ENCODE measurements at places on chromosomes 4 and X. TPM values are rescaled to one million over a fixed set of nuclear protein-coding genes. Genes with fewer than 3 reads are reported as not detected.

UBA1 gene
- 104 TPM for polyA plus RNA-seq

SASH3 gene
- 0.18 TPM for polyA plus RNA-seq

CCKAR gene
- polyA plus RNA-seq = not detected

GRCh38 chr4:78845472-78845871 lies 69.3 kb downstream of the BMP2K start:
- no peak for DNase-seq

DCAF8L2 gene
- not detected for polyA plus RNA-seq

- DNase-seq = no peak
Measured at GRCh38 chr4:140065393-140065792, 88.6 kb downstream of the MAML3 start.

DNA sequence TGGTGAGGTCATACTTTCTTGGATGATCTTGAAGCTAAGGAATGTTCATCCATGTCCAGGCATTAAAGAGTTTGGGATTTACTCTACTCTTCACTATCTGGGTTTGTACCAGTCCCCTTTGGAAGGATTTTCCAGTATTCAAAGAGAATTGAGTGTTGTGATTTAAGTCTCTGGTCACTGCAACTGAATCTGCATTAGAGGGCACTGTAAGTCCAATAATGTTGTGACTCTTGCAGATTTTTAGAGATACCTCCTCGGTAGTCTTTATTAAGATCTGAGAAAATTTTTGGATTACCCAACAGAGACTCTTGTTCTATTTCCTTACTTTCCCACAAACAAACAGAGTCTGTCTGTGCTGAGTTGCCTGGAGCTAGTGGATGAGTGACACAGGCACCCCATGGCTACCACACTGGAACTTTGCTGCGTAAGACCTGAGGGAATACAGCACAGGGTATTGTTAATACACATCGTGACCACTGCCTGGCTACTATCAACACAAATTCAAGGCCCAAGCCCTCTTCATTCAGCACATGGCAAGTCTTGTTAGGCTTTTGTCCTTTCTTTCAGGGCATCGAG lies 357.1 kb upstream of the KLHL4 start:
- DNase-seq = peak; percentile 27

DNA sequence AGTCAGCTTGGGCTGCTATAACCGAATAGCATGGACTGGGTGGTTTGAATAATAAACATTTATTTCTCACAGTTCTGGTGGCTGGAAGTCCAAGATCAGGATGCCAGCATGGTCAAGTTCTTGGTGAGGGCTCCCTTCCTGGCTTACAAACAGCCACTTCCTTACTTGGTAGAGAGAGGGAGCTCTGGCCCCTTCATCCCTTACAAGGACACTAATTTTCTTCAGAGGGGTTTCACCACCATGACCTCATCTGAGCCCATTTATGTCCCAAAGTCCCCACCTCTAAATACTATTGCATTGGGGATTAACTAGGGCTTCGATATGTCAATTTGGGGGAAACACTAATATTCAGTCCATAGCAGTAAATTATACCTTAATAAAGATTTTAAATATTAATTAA lies 61.8 kb downstream of the CLNK start:
- DNase-seq = peak; percentile 51

DNA sequence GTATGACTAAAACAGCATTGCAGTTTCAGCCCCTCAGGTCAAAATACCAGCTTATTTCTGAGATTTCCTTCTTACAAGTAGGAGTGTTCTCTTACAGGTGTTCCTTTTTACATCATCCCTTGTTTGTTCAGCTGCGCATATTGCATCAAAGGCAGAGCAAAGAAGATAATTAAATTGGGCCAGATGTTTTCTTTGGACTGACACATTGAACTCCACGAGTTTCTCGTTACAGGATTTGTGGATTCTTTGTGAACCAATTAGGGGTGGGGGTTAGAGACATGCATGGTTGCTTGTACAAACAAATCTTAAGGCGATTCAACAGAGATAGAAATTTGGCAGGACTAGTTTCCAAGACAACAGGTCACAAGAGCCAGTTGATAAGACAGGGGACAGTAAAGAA lies 95.7 kb downstream of the SPANXN4 start:
- DNase-seq = no peak

DNA sequence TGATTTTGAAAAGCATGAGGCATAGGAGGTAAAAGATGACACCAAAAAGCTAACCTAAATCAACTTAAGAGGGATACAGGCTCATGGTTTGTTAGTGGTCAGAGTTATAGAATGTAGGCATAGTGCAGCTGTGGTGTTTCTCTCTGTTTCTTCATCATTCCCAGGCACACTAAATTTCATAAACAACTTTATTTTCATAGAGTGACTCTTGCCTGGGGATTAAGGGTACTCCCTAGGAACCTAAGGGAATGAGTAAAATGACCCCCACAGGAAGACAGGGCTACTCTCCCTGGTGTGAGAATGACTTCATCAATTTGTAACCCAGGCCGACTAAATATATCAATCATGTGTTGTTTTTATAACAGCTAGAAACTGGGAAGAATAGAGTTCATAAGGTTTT lies 11.1 kb downstream of the FABP2 start:
- no peak for DNase-seq

MAP9 gene
- 33.7 TPM for polyA plus RNA-seq

CDX4 gene
- 2.7 TPM for polyA plus RNA-seq

DNA sequence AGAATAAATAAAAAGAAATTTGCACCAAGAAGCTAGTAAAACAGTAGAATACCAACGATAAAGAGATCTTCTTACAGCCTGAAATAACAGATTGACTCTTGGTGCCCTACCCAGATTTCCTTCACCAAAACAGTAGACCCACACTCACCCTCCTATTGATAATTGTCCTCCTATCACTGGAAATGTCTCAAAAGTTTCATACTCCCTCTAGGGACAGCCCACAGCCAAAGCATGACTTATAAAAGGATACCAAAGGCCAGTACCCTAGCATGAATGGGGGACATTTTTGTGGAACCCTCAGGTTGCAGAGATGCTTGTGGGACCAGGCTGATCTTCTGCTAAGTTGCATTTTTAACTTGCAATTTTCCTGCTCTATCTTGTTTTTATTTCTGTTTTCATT lies 104.1 kb downstream of the INPP4B start:
- peak; percentile 29 for DNase-seq

GRCh38 chr4:73223258-73223650 lies 35.3 kb downstream of the ANKRD17 start:
- DNase-seq = no peak

GRCh38 chr4:16133406-16133805 lies 49.6 kb upstream of the PROM1 start:
- DNase-seq = no peak

GRCh38 chrX:108696690-108697089 lies 39.7 kb downstream of the IRS4 start:
- no peak for DNase-seq

DNA sequence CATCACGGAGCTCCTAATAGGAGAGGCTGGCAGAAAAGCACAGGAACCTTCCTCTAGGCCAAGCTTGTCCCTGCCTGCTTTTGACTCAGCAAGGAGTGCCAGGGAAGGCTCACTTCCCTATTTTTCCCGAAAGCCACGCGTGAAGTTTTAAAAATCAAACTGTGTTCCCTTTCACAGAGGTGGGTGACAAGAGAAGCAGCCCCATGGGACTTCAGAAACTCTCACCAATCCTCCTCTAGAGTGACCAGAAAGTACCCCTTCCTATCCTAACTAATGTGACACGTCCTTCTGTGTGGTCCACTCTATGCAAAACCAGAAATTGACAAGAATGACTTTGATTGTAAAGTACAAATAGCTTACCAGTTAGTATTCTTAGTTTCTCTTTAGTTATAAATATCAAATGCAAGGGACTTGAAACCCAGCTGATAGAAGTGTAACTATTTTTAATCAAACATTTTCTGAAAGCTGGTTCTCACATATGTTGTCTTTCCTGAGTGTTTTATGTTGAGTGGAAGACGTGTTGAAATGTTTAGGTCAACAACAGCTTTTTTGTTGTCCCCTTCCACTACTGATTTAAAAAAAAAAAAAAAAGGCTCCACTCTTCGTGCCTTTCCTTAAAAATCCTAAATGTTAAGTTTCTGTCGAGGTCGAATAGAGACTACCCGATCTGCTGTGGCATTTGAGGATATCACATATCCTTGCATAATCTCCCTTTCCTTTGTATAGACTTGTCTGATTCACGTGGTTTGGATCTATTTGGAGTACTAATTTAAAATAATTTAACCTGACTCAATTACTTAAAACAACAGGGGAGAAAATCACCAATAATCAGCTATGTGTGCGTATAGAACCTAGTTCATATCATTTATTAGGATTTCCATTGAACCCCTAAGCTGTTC lies 42.1 kb downstream of the NFKB1 start:
- DNase-seq = no peak

- DNase-seq = no peak
Measured at GRCh38 chrX:9902656-9903055, 64.5 kb upstream of the CLDN34 start.

Data from GM23338 (cell line).